Activated CD4-positive, alpha-beta T cell treated with anti-CD3 and anti-CD28 coated beads for 36 hours (primary cell): ENCODE measurements at places on chromosomes 7 and 10.

DNA sequence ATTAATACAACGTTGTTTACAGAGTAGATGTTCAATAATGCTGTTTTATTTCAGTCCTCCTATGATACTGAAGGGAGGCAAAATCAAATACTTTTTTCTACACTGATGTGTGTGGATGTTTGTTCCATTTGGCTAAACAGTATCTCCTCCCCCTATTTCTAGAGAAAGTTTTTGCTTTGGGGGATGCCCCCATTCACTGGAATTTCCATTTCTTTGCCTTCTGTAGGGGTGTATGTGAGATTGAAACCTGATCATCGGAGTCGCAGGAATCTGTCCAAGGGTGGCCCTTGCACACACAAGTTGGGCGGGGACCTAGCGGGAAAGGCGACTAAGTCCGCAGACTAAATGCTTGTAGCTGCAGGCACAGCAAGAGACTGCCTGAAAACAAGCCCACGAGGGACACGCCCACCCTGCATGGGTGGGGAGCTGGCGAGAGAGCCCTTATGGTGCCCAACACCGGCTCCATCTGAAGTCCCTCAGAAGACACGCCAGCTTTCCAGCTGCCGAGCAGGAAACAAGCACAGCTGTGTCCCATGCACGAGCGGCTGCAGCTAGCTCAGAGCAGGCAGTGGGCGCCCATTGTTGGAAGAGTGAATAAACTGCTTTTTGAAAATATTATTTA lies 58.0 kb downstream of the ESYT2 start:
- DNase-seq: no peak

DNA sequence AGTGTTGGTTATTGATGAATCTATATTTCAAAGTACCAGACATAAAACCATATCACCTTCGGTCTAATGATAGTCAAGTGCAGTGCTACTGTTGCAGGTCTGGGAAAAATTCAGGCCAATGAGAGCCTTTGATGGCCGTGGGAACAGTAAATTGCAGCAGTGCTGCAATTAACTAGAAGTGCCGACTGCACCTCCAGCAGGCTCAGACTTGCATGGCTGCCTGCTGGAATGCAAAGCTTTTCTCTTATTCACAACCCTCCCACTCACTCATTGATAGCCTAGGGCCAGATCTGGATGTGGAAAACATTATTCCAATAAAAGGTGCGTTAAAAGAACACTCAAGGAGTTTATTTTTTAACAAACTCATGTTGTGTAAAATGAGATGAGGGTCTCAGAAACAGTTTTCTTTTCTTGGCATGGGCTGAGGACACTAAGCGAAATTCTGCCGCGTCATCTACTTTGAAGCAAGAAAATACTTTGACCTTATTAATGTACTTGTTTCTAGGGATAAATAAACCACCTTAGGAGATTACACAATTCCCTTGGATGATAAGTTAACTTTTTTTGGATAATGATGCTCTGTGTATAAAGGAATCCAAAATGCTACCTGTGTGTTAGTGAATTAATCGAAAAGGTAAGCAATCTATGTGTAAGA lies 17.1 kb downstream of the PLXDC2 start:
- no peak for DNase-seq

- DNase-seq: no peak
These were observed 43.1 kb upstream of the CASD1 start for GRCh38 chr7:94466516-94466915.

- no peak for DNase-seq
These were observed 9.3 kb downstream of the LMTK2 start for GRCh38 chr7:98115746-98116525.

DNA sequence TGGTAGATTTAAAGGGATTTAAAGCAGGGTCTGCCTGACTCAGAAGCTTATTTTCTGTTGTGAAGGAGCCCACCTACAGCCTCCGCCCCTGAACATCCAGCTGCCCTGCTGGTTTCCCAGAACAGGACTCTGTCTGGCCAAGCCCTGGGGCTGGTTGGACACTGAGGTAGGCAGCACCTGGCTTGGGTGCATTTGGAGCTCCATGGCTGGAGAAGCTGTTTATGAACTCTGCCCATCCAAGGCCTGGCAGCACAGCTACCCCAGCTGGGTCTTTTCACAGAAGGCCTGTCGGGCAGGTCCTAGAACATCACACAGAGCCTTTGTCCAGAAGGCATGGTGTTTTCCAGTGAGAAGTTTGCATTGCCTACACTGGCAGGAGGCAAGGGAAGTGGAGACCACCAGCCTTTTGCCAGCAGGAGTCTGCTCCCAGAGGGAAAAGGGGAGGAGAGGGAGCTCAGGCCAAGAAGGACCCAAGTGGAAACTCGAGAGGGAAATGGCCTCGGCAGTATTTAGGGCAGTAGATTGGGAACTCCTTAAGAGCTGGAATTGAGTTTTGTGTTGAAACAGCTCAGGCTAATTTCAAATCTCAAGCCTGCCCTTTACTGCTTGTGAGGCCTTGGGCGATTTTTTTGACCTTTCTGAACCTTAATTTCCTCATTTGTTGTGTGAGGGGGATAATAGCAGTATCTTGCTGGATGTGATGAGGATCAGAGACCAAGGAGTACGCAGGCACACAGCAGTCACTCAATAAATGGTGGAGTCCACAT lies 12.3 kb upstream of the PDCD4 start:
- no peak for DNase-seq

GRCh38 chr7:151381348-151382078 lies 28.3 kb downstream of the WDR86 start:
- DNase-seq: peak; percentile 49

DNA sequence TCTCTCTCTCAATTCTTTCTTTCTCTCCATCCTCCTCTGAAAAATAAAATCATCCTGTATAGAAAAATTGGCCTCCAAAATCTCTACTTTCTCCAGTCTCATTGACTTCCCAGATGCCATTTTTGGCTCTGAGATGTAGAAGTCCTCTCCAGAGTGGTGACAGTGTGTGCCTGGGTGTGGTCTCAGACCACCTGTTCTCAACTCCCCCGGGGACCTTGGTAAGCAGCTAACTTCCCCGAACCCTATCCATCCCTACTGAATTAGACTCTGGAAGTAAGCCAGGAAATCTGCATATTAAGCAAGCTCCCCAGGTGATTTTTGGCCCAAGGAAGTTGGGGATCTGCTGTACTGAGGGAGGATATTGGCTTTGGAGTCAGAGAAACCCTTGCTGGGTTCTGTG lies 120.5 kb downstream of the WDR11 start:
- DNase-seq: no peak

DNA sequence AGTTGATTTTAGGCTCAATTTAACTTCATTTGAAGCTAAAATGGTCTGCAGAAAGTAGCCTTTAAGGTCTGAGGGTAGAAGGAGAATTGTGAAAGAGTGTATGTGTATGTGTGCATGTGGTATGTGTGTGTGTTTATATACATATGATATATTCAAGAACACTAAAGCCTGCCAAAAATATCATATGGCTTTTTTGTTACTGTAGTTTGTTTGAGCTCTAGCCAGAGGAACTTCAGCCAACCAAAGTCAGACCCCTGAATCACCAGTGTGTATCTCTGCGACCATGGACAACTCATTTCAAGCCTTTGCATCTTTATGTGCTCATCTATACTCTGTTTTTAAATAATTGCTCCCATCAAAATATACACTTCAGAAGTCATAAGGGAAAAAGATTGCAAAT lies 58.4 kb upstream of the HDAC9 start:
- no peak for DNase-seq

- DNase-seq: no peak
These were observed 871 bp upstream of the CCL24 start for GRCh38 chr7:75814407-75814947.

DNA sequence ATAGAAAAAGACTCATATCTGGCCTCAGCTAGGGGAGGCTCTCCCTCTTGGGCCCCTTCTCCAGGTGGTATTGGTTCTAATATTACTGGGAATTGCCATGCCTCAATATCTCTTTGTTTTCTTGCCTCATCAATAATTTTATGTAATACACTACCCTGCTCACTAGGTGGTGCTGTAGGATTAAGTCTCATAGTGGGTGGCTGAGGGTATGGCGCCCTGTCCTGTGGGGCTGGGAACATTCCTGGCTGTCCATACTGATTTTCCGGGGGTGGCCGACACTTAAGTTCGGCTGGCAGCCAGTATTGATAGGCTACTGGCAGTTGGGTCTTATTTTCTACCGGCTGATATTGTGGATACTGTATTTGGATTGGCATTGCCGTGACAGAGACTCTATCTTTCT lies 9.0 kb upstream of the TAS2R3 start:
- peak; percentile 17 for DNase-seq

GRCh38 chr7:151226560-151226874 lies 488 bp downstream of the ABCF2 start:
- no peak for DNase-seq

GRCh38 chr7:13290975-13291374 lies 603.5 kb downstream of the ARL4A start:
- no peak for DNase-seq

DNA sequence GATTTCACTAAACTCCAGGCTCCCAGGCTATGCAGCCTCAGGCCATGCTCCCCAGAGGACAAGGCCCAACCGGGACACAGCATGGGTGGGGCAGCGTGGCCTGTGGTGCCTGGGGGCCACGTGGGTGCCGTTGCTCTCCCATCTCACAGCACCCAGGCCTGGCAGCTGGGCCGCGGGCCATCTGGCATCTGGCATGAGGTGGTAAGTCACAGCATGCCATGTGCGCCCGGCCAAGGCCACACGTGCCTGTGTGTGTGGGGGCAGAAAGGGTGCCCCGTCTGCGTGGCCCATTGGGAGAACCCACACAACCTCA lies 204.1 kb downstream of the EBF3 start:
- no peak for DNase-seq

DNA sequence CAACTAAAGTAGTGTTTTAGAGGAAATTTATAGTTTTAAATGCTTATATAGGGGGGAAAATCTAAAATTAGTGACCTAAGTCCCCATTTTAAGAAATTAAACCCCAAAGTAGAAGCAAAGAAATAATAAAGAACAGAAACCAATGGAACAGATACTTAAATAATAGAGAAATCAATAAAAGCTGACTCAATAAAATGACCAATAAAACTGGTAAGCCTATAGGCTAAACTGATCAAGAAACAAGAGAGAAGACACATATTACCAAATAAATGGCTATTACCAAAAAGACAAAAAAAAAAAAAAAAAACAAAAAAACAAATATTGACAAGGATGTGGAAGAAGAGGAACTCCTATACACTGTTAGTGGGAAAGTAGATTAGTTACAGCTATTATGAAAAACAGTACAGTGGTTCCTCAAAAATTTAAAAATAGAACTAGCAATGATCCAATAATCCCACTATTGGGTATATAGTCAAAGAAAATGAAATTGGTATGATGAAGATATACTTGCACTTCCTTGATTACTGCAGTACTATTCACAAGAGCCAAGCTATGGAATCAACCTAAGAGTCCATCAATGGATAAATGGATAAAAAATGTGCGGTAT lies 53.2 kb downstream of the SLC18A2 start:
- no peak for DNase-seq

GRCh38 chr7:23254051-23254681 lies 7.6 kb downstream of the GPNMB start:
- no peak for DNase-seq

- peak; percentile 35 for DNase-seq
These were observed 29.0 kb upstream of the WDFY4 start for GRCh38 chr10:48655411-48656240.

DNA sequence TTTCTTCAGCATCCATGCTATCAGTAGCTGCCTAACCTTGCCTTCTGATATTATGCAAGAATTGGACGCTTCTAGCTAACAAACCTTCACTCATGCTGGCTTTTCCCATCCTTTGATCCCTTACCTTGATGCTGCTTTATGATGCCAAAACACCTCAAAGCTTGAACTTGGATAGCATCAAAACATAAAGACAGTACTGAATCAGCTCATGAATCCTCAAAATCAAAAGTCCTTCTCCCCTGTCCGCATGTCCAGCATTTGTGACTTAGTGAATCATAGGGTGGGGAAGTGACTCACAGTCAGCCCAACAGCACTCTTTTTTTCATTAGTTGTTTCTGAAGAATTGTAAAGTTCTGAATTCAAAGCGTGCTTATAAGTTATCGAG lies 89.5 kb upstream of the PIK3CG start:
- no peak for DNase-seq

DNA sequence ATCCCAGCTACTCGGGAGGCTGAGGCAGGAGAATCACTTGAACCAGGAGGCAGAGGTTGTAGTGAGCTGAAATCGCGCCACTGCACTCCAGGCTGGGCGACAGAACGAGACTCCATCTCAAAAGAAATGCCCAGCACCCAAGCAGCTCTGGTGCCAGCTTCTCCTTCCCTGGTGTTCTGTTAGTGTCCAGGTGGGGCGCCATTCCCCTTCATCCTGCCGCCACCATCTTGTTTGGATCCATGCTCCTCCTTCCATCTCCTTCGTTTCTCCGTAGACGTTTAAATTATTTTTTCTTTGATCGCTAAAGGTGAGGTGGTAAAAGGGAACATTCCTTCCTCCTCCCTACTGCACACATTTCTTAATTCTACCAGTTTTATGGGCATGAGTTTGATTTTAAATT lies 30.3 kb downstream of the PROSER2 start:
- DNase-seq: peak; percentile 18
